Breast epithelium (tissue), 4 donors: ENCODE measurements at places on chromosomes 12 and 14. TPM values are rescaled to one million over a fixed set of nuclear protein-coding genes. Genes with fewer than 3 reads are reported as not detected.
A peak's percentile ranks its signal among the peaks of the same experiment; 100 is the strongest.

DNA sequence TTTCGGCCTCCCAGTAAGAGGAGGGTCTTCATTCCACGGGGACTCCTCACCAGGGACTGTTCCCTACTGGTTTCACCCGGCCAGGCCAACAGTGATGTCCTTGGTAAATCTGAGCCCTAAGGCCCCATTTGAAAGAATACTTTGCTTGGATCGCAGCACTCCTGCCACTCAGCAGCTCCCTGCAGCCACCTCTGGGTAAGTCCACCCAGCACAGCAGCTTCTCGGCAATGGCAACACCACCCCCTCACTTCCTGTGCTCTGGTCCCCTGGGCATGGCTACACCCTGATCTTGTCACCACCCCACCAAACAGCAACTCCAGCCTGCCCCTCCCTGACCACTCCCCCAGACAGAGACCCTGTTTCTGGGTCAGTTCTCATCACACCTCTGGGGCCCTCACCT, 100.3 kb downstream of the SETD3 start:
- DNase-seq: no peak

- DNase-seq: no peak
These were observed 185.7 kb downstream of the PRKD1 start for GRCh38 chr14:29741909-29742401.

- no peak for DNase-seq
These were observed 30.4 kb upstream of the TMEM132C start for GRCh38 chr12:128236525-128236924.

DNA sequence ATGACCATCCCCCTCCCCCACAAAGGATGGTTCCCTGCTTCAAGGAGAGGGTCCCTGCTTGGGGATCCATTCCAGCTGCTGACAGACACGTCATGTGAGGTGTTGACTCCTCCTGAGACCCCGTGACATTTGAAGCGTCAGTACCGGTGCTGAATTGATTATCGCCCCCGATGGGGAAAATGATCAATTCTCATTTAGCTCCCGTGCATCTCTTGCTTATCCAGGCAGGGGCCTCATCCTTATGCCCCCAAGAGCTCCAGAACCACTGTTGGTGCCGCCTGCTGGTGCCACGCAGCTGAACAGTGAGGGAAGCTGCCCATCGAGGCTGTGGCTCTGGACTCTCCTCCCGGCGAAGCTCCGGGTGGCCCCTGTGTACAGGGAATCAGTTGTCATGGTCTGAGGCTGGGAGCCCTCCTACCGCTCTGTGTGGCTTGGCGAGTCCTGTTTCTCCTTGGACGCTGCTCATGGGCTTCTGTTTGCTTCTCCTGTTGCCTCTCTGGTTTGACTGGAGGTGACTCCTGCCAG, 4.6 kb downstream of the KIF26A start:
- no peak for DNase-seq

DNA sequence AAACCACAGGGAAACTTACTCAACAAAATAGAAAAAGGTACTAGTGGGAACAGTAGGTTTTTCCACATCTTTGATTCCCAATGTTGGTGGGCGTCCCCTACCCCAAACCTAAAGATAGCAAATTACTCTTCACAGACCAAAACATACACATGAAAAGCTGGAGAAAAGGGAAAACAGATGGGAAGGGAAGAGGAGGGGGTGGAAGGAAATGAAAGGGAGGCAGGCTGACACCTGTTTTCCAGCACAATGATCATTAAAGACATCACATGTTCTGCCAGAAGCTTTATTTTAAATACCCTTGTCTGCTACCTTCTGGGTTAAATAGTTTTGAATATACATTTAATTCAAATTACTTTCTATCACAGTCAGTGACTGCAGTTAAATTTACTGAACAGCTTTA, 1617.9 kb upstream of the SEL1L start:
- DNase-seq: no peak

DNA sequence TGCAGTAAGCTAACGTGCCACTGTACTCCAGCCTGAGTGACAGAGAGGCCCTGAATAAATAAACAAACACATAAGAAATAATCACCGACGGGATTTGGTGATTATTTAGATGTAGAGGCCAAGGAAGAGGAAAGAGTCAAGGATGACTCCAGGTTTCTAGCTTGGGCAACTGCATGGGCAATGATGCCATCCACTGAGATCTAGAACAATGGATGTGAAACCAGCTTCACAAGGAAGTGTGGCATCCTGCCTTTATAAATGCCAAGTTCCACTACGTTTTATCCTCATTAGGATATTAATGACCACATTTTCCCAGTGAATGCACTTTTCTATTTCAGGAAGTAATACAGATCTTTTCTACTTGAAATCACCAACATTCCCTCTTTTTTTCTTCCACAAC, 10.9 kb upstream of the PTGER2 start:
- no peak for DNase-seq

- DNase-seq: no peak
These were observed 11.2 kb downstream of the BCL2L14 start for GRCh38 chr12:12081836-12082497.

- no peak for DNase-seq
These were observed 82.1 kb upstream of the HSPB8 start for GRCh38 chr12:119096429-119097202.

DNA sequence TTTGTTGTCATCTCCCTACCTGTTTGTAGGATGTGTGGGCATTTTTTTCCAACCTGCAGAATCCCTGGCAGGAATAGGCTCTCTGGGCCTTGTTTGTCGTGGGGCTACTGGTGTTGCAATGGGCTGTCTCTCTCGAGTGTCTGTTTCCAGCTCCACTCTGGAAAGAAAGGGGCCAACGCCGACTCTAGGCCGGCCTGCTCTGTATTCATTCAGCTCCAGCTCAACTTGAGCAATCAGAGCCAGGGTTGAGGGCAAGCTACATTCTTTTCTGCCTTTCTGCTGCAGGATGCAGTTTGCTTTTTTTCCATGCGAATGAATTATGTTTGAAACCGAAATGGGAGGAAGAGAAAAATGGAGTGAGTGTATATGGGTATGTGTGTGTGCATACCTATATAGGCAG, 2.3 kb downstream of the JDP2 start:
- DNase-seq: no peak

- DNase-seq: no peak
These were observed 895.6 kb downstream of the SLC6A15 start for GRCh38 chr12:84016956-84017355.

DNA sequence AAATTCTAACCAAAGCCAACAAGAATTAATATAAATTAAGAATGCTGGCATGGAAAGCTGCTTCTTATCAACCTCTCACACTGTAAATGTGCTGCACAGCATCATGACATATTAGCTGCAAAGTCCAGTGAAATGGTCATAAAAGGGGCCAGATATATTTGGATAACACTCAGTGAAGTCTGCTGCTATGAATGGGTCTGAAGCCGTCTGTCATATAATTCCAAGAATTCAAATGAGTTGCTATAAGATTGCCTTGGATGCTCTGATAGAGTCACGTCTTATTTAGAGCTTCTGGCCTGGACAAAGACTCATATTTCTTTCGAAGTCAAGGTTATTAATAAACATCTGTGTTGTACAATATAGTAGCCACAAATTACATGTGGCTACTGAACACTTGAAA, 54.3 kb upstream of the OVCH1 start:
- DNase-seq: no peak

GRCh38 chr12:61213646-61214045, 1046.6 kb upstream of the USP15 start:
- no peak for DNase-seq

GRCh38 chr12:30979371-30980259, 53.1 kb downstream of the TSPAN11 start:
- DNase-seq: no peak

DNA sequence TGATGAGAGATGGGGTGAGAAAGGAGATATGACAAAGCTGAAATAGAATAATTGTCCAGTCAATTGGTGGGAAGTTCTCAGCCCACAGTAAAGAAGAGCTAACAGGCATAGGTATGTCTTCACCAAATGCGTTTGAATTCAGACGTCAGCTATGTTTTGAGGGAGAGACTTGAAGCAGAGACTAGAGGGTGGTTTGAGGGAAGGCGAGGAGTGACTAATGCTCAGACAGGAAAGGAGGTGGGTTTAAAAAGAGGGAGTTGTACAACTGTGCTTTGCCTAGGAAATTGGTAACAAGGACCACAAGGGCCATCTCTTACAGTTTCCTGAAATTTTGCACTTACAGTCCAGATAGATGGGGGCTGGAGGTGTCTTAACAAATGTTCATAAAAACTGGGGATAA, 6.4 kb downstream of the JKAMP start:
- DNase-seq: no peak

- DNase-seq: no peak
These were observed 158.3 kb downstream of the SEC23A start for GRCh38 chr14:38944691-38945090.

DNA sequence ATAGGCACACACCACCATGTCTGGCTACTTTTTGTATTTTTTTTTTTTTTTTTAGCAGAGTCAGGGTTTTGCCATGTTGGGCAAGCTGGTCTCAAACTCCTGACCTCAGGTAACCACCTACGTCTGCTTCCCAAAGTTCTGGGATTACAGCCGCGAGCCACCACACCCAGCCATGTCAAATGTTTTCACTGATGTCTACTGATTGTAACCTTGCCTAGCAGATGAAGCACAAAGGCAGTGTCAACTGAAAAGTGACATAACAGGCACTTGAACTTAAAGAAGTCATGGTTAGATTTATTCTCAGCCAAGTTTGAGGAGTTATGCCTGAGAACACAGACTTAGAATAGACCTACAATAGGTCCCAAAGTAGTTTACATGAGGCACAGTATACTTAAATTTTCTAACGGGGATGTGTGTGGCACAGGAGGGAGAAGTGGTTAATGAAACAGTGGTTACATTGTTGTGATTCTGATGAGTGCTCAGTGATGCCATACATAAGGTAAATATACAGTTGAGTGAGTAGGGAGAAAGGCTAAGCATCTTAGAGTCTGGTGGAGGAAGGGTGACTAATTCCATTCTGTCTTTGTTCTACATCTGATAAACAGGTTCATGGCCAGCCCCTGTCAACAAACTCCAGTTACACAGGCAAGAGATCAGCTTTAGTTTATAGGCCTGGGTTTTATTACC, 12.6 kb upstream of the RNASE4 start:
- no peak for DNase-seq

GRCh38 chr12:118980407-118981014, 830 bp upstream of the SRRM4 start:
- no peak for DNase-seq

GRCh38 chr14:91032248-91032647, 28.2 kb downstream of the RPS6KA5 start:
- no peak for DNase-seq

DNA sequence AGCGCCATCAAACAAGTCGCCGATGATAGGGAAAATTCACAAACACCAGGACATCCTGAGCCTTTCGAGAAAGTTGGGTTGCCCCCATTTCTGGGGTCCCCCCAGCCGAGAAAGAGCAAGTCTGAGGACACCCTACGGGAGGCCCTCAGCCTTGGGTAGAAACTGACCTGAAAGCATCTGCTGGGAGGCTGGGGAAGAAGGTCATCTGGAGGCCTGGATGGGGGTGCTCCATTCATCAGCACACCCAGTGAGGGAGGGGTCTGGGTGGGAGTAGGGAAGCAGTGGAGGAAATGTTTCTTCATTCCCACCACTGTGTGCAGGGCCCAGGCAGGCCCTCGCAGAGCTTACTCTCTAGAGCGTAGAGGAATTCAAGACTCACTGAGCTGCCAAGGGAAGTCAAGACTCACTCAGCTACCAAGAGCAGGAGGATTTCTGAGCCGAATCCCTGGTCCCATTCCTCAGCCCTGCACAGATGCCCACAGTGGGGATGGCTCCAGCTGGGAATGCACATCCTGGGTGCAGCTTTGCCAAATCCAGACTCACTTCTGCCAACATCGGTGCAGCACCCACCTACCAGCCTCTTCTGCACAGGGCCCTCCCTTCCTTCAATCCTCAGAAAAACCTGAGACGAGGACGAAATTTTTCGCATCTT, 38.1 kb downstream of the DIO3 start:
- peak; percentile 34 for DNase-seq

DNA sequence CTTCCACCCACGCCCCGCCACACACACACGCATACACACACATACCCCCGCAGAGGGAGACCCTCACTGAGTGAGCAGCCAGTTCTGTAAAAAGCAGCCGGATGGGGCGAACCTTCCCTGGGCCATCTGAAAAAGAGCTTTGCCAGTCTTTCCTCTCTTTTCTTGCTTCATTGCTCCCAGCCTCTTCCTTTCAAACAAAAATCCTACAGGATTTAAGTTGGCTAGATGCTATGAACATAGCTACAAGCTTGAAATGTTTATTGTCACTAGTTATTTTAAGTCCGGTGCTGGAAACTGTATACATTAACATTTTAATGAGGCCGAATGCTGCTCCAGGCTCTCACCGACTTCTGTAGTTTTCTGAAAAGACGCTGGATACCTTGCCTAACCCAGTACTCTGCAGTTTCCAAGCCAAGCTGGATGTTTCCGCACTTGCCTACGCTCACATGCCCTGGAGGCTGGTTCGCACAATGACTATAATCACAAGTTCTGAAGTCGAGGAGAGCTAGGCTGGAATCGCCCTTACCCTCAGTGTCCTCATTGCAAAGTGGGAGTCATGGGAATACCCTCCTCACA, 39.2 kb downstream of the LTBP2 start:
- DNase-seq: peak; percentile 87

- DNase-seq: no peak
These were observed 13.4 kb downstream of the MTERF2 start for GRCh38 chr12:106973545-106973944.

GRCh38 chr14:71324767-71325272, 417.6 kb downstream of the PCNX1 start:
- DNase-seq: no peak

DNA sequence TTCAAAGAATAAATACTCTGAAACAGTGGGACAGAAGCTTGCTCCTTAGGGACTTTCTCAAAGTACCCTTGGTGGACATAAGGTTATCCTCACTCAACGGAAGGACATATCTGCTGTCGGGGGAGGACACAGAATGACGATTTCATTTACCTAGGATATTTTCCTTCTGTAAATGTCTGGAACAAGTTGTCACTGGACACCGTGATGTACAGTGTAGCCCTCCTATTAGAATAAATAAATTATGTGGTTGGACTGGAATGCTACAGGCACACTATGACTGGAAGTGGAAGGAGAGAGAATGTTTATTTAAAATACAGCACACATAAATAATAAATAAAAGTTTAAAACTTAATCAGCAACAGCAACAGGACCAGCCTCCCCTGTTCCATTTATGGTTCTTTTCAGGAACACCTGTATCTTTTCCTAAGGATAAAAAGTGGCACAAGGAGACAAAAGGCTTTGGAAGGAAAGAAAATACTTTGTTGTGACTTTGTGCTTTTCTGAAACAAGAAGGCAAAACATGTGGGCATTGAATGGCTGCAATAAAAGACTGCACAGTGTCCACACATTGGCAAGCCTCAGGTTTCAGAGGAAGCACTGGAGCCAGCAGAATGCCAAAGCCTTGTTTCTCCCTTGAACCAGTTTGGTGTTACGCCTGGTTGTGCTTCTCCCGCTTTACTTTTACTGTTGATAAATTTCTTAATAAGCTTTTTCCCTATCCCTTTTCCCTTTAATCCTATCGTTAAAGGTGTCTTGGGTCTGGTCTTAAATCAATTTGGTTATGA, 36.8 kb downstream of the FGD4 start:
- no peak for DNase-seq

MARK3 gene
- total RNA-seq: 70.2 TPM

DNAH10 gene
- under 0.01 TPM for total RNA-seq

AQP2 gene
- total RNA-seq: not detected

PTGER2 gene
- total RNA-seq: 4.9 TPM

TOMM20L gene
- not detected for total RNA-seq

RNASE12 gene
- total RNA-seq: not detected

PRKAG1 gene
- total RNA-seq: 50.5 TPM

MYF5 gene
- not detected for total RNA-seq

BTG1 gene
- 96.3 TPM for total RNA-seq

PROX2 gene
- total RNA-seq: not detected
